Stimulated activated CD8-positive, alpha-beta memory T cell treated with anti-CD3 and anti-CD28 coated beads, Interleukin-15, amount 100 ng/mL, for 24 hours (primary cell): ENCODE measurements at places on chromosomes 12 and 14.

DNA sequence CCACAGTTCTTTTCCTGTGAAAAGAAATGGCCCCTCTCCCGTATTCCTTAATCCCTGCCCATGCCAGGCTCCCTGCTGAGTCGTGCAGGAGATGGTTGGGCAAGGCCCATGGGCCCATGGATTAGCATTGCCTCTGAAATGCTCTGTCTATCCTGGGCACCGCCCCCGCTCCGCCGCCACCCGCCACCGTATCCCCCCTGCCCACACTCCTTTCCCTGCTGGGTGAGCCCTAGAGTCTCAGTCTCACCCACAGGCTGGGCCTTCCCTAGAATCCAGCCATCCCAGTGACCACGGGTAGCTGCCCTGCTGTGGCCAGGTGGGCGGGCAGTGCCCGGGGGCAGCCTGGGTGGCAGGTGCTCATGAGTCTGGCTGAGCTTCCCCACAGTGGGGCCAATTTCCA, 50.6 kb downstream of the TSPAN11 start:
- DNase-seq: no peak

DNA sequence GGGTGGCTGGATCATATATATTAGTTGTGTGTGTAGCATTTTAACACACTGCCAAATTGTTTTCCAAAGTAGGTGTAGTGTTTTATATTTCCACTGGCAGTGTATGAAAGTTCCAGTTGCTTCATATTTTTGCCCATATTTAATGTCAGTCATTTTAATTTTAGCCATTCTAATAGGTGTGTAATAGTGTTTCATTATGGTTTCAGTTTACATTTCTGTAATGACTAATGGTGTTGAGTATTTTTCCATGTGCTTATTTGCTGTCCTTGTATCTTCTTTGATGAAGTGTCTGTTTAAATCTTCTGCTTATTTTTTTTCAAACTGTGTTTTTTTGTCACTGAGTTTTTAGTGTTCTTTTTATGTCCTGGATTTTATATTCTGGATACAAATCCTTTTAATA, 8.7 kb downstream of the TBC1D15 start:
- DNase-seq: no peak

DNA sequence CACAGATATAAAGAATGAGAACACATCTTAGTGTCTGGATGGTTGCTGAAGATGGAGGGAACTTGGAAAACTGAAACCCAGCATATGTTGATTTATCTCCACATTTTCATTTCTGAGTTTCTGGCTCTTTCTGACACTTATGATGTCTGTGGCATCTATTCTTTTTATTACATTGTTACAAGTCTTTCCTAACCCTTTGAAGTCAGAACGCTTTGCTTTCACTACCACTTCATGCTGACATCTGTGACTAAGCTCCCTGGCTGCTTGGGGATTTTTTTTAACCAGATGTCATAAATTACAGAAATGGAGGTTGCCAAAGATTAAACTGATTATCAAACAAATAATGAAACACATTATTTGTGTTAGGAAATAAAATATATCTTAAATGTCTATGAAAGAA, 188.7 kb downstream of the KITLG start:
- no peak for DNase-seq

- no peak for DNase-seq
Measured at GRCh38 chr12:2266666-2267620, 214.2 kb downstream of the CACNA1C start.

DNA sequence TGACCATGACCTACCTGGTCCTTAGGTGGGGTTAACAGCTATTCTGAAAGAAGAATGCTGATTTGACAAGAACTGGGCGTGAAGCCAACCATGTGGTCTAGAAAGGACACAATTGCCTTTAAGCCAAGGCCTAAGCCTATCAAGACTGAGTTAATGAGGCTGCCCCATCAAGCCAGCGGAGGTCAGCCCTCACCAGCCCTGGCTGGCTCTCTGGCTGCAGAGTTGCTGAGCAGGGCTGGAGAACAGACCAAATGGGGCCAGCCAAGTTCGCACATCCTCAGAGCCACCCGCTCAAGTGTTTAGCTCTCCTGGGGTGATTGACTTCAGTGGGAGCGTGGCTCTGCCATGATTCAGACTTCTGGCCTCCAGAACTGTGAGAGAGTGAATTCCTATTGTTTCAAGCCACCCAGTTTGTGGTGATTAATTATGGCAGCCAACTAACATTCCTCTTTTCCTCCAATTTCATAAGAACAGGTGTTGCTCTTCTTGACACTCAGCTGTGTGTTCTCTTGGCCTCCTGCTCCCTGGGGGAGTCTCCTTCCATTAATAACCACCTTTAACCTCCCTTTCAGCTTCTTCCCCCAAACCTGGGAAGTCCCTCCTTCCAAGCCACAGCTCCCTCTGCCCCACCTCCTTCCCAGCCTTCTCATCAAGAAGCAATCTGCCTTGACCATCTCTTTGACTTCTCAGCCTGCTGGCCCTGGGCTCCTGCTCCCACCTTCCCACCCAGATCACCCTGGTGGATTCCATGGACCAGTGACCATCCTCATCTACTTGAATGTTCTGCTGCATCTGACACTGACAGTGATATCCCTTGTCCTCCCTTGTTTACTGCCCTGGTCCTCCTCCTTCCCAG, 5.3 kb upstream of the SERPINA5 start:
- DNase-seq: no peak

GRCh38 chr14:90625445-90625844, 190.8 kb downstream of the TTC7B start:
- no peak for DNase-seq

- peak; percentile 70 for DNase-seq
Measured at GRCh38 chr12:57112492-57113294, 1.5 kb upstream of the STAT6 start.
